ENCODE measurements at places on chromosomes 16 and 17.

DNA sequence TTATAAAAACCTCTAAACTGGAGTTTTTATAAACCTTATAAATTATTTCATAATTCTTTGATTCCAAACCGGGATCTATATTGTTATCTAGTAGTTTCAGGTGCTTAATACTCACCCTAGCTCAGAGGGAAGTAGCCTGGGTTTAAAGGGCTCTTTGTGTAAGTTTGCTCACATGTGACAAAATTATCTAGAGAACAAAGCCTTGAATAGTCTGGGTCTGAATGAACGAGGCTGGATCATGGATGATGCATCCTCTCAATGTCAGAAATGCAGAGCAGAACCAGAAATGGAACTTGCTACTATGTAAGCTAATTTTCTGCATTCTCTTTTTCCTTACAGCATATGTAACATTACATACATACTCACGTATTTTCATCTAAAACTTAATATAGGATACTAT is 103.9 kb upstream of the NETO2 start:
- DNase-seq: no peak

- DNase-seq: no peak
Measured at GRCh38 chr17:3794557-3795389, 6.2 kb downstream of the ITGAE start.

DNA sequence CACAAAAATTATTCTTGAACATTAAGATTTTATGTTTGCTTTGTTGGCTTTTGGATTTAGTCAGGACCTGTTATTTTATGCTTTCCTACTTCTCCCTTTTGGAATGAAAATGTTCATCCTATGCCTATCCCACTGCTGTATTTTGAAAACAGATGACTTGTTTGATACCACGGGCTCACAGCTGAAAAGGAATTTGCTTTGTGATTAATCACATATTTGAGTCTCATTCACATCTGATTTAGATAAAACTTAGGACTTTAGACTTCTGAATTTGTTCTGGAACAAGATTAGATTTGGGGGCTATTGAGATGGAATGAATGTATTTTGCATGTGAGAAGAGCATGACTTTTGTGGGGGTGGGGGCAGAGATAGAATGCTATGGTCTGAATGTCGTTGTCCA is 1012.6 kb downstream of the CDH11 start:
- DNase-seq: no peak

DNA sequence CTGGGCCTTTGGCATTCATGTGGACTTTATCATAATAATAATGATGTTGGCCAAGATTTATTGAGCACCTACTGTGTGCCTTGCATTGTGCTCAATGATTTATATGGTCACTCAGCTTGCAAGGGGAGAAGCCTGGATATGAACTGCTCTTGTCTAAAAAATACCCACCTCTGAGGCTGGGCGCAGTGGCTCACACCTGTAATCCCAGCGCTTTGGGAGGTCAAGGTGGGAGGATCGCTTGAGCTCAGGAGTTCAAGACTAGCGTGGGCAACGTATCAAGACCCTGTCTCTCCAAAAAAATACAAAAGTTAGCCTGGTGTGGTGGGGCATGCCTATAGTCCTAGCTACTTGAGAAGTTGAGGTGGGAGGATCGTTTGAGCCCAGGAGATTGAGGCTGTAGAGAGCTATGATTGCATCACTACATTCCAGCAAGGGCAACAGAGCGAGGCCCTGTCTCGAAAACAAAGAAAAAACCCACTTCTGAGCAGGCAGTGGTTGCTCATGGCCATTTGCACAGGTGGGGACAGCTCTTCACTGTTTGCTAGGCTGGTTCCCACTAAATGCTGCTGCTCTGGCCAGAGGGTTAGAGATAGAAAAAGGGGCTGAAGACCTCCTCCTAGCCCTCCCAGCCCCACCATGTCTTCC is 4.3 kb upstream of the ADGRG1 start:
- no peak for DNase-seq

GRCh38 chr17:75587675-75588595 is at the start of gene MYO15B:
MYO15B (plus strand) TSS chr17:75587800; CDS start chr17:75588058, 258 bp downstream.
- DNase-seq: peak; percentile 64

- DNase-seq: no peak
Measured at GRCh38 chr16:67088551-67088950, 21.2 kb upstream of the PHAF1 start.

- no peak for DNase-seq
Measured at GRCh38 chr17:14875557-14876412, 389.3 kb downstream of the PMP22 start.

GRCh38 chr16:54719624-54720023 is 211.0 kb upstream of the IRX5 start:
- DNase-seq: peak; percentile 27

DNA sequence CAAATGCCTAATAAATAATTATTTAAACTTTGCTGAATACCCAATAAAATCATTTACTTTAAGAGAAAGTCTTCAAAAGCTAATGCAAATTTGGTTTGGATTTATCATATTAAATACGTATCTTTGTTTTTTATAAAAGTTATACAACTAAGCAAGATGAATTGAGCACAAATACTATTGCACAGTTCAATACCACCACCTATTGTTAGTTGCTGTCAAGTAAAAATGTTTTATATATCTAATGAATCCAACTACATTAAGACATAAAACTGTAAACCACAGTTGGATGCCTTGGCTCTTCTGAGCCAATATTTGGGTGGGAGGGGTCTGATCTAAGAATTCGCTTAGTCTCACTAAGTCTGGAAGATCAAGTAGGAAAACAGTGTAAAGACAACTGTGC is 7.7 kb downstream of the FBXL20 start:
- DNase-seq: peak; percentile 18

DNA sequence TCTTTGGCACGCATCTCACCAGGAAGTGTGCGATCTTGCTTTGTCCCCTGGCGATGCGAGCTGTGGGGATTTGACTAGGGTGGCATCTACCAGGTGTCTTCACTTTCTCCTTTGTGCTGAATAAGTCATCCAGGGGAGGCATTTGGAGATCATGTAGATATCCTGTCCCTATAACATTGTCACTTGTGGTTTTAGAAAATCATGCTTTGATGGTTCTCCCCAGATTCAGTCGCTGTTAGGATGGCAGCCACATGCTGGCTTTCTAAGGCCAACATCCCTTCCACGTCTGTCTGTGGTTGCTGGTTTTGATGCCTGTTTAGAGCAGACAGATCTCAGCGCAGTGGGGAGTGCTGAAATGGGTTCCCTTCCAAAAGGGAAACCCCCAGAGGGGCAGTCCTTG is 2.5 kb downstream of the ADAD2 start:
- no peak for DNase-seq

GRCh38 chr17:61087024-61087423 is 312.6 kb upstream of the TBX2 start:
- DNase-seq: no peak

- no peak for DNase-seq
Measured at GRCh38 chr16:87740909-87741424, 24.8 kb downstream of the KLHDC4 start.

DNA sequence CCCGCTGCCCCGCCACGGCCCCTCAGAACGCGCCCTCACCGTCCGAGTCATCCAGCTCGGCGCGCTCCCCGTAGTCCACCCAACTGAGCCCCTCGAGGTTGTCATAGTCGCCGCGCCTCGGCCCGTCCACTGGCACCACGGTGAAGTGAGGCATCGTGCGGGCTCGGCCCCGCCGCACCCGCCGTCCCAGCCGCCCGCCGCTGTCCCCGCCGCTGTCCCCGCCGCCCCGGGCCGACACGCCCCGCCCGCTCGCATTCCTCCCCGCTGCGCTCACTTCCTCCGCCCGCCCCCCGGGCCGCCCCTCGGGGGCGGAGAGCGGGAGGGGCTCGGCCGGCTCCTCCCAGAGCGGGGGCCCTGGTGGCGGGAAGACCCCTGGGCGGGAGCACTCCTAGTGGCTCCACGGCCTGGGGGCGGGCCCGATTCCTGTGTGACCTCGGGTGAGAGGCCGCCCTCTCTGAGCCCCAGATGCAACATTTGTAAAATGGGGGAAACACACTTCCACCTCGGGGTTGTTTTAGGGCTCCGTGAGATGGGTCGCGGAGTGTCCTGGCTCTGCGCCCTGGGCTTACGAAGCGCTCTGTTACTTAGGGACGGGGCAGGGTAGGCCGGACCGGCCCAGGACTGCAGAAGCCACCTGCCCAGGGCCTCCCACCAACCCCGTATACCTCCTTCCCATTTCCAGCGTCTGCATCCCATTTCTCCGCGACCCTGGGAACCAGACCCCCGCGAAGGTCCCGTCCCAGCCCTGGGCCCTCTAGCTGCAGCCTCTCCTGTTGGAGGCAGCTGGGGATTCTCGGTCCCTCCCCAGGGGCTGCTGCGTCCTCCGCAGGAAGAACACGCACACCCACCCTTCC is at the start of gene SLC12A4:
Gene SLC12A4 (minus strand): TSS at position 238 of the 854 bp plus-strand sequence. CDS start 84 bp downstream, at position 154.
- DNase-seq: peak; percentile 56

DNA sequence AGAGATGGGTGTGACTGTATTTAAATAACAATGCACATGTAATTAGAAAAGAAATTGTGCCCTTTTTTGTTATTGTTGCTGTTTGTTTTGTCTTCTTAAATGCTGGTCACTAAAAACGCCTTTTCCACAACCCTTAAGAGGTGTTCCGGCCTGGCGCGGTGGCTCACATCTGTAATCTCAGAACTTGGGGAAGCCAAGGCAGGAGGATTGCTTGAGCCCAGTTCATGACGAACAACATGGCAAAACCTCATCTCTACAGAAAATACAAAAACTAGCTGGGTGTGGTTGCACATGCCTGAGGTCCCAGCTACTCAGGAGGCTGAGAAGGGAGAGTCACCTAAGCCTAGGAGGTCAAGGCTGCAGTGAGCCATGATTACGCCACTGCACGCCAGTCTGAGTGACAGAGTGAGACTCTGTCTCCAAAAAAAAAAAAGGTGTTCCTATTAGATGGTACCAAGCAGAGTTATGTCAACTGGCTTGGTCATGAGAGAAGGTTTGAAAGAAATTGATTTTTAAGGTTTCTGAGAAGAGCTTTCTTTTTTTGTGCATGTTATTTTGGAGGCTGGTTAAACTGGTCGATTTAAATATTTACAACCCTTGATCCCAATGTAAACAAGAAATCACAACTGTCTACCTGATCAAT is 23.5 kb upstream of the RFFL start:
- DNase-seq: no peak

- DNase-seq: no peak
Measured at GRCh38 chr17:77223642-77224420, 83.1 kb downstream of the SEC14L1 start.

DNA sequence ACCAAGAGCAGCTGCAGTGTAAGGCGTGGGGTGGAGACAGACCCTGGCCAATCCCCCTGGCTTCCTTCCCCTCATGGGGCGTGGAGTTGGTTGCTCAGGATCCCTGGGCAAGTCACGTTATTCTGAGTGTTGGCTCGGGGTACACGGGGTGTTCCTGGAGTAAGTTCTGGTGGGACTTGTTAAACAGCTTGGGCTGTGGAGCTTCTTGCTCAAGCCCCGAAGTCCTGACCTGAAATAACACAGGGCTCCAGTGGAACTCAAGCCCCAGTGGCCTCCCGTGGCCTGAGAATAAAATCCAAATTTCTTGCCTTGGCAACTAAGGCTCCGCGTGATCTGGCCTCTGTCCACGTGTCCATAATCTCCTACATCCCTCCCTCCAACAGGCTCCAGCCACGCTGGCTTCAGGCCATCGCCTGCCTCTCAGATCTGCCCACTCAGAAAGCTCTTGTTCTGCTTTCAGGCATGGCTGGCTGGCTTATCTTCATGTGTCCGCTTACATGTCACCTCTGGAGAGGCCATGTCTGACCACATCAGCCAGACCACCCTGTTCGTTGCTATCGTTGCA is 49.3 kb upstream of the BCO1 start:
- DNase-seq: peak; percentile 55

DNA sequence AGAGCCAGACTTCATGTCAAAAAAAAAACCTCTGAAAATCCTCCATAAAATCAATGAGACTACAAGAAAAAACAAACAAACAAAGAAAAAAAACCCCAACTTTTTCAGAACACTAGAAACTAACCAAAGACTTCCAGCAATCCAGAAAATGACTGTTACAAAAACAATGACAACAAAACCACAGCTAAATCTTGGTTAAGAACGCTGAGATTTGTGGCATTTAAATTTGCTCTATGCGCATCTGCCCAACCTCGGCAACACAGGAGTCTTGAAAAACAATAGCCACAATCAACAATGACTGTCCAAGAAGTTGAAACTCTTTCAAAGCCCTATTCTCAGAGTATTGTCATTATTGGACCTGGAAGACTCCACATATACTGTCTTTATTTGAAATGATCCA is 402.4 kb downstream of the ZFHX3 start:
- DNase-seq: no peak

DNA sequence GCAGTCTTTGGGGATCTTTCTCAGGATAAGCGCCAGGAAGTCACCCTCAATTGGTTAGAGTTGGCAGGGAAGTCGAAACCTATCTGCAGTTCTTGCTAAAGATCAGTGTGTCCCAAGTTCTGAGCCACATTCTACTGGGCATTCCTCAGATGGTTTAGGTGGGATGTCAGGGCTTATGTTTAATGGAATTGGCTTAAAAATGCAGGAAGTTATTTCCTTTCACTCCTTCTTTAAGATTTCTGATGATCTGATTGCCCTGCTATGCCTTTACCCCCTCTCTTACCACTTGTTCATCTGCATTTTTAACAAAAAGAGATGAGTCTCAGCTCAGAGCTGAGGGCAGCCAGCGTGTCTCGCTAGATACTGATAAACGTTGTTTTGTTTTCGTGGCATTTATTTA is 30.8 kb downstream of the FOXL1 start:
- no peak for DNase-seq

DNA sequence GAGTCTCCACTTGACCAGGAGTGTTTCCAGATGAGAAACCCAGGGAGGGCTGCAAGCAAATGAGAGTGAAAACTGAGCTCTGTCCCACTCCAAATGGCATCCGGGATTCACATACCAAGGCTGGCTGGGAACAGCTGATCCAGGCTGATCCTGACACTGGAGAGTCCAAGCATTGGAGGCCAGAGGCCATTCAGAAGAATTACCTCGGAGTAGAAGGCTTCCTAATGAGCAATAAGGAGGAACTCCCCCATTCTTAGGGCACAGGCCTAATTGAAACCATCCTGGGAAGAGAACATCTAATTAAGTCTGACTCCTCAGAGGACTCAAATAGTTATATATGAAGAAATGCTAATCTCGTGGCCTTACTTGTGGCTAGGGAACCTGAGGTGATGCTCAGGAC is 142.8 kb downstream of the PRKCA start:
- no peak for DNase-seq

DNA sequence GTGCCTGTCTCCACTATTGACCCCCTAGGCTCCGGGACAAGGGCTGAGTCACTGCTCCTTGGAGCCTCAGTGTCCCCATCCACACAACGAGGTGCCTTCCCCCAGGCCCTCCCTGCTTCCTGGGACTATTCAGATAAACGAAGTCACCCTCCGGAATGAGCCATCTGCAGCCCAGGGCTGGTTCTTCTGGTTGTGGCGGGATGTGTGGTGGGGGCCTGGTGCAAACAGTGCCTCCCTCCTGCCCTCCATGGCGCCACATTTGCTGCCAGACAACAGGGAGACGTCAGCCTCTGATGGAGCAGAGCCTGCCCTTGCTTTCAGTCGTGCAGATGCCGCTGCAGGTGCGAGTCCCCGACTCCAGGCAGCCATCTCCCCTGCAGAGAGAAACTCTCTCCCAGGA is 5.1 kb upstream of the KRT16 start:
- DNase-seq: no peak

- no peak for DNase-seq
Measured at GRCh38 chr17:46874906-46875305, 23.5 kb downstream of the WNT9B start.

- no peak for DNase-seq
Measured at GRCh38 chr17:83100853-83101391, 21.5 kb downstream of the METRNL start.

Measured in brain (organoid and tissue), 16 donors.